ENCODE measurements at places on chromosomes 4 and X.

GRCh38 chrX:34578237-34578636, 78.8 kb downstream of the TMEM47 start:
- DNase-seq = peak; percentile 43

- peak; percentile 65 for DNase-seq
These were observed 14.4 kb downstream of the SHROOM4 start for GRCh38 chrX:50799531-50799961.

DNA sequence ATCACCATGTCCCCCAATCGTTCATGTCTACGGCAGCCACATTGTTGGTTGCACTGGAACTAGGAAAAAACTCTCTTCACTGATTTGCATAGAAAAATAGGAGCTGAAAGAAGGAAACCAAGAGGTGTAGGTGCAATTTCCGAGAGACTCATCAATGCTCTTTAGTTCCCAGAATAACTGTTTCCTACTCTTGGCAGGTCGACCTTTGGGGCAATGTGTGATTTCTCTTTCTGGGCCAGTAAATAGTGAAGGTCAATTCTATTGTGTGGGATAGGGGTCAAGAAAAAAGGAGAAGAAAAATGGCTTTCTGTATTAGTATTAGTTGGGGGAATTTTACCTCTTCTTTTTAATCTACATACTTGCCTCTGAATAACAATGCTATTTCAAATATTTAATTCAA, 55.9 kb upstream of the PDE5A start:
- no peak for DNase-seq

DNA sequence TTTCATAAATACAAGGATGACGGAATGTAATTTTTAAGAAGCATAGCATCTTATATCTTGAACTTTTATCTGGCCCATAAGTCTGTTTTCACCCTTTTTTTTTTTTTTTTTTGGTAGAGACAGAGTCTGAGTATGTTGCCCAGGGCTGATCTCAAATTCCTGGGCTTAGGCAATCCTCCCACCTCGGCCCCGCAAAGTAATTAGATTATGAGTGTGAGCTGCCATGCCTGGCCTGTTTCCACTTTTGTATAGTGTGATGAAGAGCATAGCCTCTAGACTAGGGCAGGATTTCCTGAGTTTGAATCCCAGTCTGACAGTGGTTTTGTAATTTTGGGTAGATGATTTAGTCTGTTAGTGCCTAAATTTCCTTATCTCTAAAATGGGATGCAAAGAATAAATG, 11.0 kb downstream of the STIM2 start:
- peak; percentile 48 for DNase-seq

- DNase-seq = no peak
These were observed 49.8 kb downstream of the PARM1 start for GRCh38 chr4:74982546-74983252.

Measured in fibroblast of upper back skin (primary cell).